ENCODE measurements at places on chromosomes 6 and 20. TPM values are rescaled to one million over a fixed set of nuclear protein-coding genes. Genes with fewer than 3 reads are reported as not detected.

GRCh38 chr6:33428224-33428965 lies 8.5 kb downstream of the SYNGAP1 start:
- DNase-seq = peak; percentile 97
- peaks cover 36% of the 10 kb centered on the region for H3K4me1 ChIP-seq
- H3K27me3 ChIP-seq = no peaks in the 10 kb centered on the region
- peak overlapping the region; percentile 79 for H3K4me3 ChIP-seq
- H3K27ac ChIP-seq = no peak overlapping the region
- peaks cover 13% of the 10 kb centered on the region for H3K36me3 ChIP-seq

SMIM13 gene
- 8.0 TPM for total RNA-seq

SMOC2 gene
- 10.6 TPM for total RNA-seq

DACT2 gene
- total RNA-seq = not detected

SIRPD gene
- not detected for total RNA-seq

DNA sequence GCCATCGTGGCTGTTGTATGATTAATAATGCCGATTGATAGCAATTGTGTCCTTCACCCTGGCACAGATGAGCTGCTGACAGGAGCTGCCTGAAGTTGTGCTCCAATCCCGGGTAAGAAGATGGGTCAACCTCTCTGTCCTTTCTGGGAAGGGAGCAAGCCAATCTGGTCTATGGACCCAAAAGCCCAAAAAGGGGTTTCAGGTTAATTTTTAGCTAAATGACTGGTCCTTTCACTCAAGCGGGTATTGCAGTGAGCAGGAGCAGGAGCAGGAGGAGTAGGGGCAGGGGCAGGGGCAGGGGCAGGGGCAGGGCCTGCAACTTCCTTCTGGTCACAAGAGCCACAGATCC lies 164.8 kb downstream of the TAF4 start:
- H3K27me3 ChIP-seq = peaks cover 8% of the 10 kb centered on the region
- no peak overlapping the region for H3K4me3 ChIP-seq
- DNase-seq = no peak
- H3K27ac ChIP-seq = no peak overlapping the region
- no peaks in the 10 kb centered on the region for H3K4me1 ChIP-seq

DNA sequence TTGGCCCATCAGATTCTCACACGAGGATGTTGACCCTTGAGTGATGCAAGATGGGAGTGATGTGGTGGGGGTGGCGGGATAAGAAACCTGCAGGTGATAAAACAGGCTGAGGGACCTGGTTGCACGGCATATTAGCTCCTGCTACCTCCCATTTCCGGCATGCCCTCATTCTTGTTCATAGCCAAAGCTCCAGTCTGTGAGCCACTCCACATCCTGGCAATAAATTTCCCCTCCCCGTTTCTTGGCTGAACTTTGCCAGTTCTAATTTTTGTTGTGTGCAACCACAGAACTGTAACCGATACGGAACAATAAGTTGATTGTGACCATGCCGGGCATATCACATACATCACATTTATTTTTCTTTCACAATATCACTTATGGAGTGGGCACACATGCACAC lies 41.6 kb upstream of the NFATC2 start:
- no peak overlapping the region for H3K4me3 ChIP-seq
- H3K4me1 ChIP-seq = peaks cover 7% of the 10 kb centered on the region
- H3K27me3 ChIP-seq = no peaks in the 10 kb centered on the region
- no peaks in the 10 kb centered on the region for H3K36me3 ChIP-seq
- no peak for DNase-seq
- no peak overlapping the region for H3K27ac ChIP-seq

- no peak for DNase-seq
- peak overlapping the region; percentile 90 for H3K27ac ChIP-seq
- peak overlapping the region; percentile 25 for H3K4me3 ChIP-seq
- H3K36me3 ChIP-seq = peaks cover 9% of the 10 kb centered on the region
These were observed 8.1 kb downstream of the SYNJ2 start for GRCh38 chr6:157989541-157990289.

BPIFB4 gene
- total RNA-seq = not detected

FERMT1 gene
- 2.1 TPM for total RNA-seq

DNA sequence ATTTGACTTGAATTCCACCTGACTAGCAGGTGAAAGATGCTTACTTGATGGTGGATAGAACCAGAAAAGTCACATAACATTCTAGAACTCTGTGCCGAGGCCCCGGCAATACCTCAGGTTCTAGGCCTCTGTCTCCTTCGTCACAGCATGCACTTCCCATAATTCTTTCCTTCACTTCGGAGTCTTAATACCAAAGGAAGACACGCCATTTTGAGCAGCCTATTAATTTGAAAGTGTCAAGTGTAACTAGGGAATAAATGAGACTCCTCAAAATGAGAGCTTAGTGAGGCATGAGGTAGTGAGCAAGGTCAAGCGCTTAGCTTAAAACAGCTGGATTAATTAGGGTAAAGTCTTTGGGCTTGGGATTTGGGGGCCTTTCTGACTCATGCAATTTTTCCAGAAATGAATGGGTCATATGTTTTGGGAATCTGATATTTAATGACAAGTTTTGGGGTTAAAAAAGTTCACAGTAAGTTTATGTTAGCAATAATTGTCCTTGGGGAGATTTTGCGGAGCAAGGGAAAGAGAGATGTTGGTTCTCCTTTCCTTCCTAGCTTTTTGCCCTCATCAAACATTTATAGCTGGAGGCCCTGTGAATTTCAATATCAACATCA lies 29.1 kb upstream of the SGK1 start:
- no peak overlapping the region for H3K4me3 ChIP-seq
- H3K27me3 ChIP-seq = no peaks in the 10 kb centered on the region
- H3K4me1 ChIP-seq = peaks cover 25% of the 10 kb centered on the region
- no peak for DNase-seq
- H3K36me3 ChIP-seq = no peaks in the 10 kb centered on the region

- peak overlapping the region; percentile 84 for H3K27ac ChIP-seq
- no peaks in the 10 kb centered on the region for H3K36me3 ChIP-seq
- no peak overlapping the region for H3K4me3 ChIP-seq
These were observed 546.6 kb downstream of the CD83 start for GRCh38 chr6:14664112-14664601.

- H3K27me3 ChIP-seq = no peaks in the 10 kb centered on the region
- H3K4me1 ChIP-seq = peaks cover 6% of the 10 kb centered on the region
- no peak overlapping the region for H3K27ac ChIP-seq
- H3K4me3 ChIP-seq = no peak overlapping the region
- peak; percentile 92 for DNase-seq
These were observed 18.4 kb upstream of the SLC22A1 start for GRCh38 chr6:160102956-160103824.

PKHD1 gene
- not detected for total RNA-seq

DNA sequence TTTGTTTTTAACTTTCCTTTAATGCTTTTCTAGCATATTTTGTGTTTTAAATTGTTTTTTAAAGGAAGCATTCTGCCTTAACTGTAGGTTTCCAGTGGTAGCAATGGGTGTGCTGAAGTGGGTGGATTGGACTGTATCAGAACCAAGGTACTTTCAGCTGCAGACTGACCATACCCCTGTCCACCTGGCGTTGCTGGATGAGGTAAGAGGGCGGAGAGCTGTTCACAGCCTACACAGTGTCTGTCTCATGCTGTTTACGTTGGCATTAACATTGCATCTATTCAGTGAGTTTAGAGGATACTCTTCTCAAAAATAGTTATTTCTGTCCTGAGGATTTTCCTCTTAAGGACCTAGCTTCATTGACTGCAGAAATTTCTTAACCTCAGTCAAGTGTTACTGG lies 11.9 kb downstream of the NELFCD start:
- no peak overlapping the region for H3K4me3 ChIP-seq
- peaks cover 91% of the 10 kb centered on the region for H3K36me3 ChIP-seq
- H3K27ac ChIP-seq = no peak overlapping the region
- H3K4me1 ChIP-seq = no peaks in the 10 kb centered on the region

TRIM15 gene
- not detected for total RNA-seq

- peak; percentile 79 for DNase-seq
- H3K4me1 ChIP-seq = peaks cover 46% of the 10 kb centered on the region
- peak overlapping the region; percentile 63 for H3K27ac ChIP-seq
These were observed 88.1 kb downstream of the SNAP25 start for GRCh38 chr20:10306440-10307358.
